ENCODE measurements at places on chromosomes 4 and X. TPM values are rescaled to one million over a fixed set of nuclear protein-coding genes. Genes with fewer than 3 reads are reported as not detected.

DNA sequence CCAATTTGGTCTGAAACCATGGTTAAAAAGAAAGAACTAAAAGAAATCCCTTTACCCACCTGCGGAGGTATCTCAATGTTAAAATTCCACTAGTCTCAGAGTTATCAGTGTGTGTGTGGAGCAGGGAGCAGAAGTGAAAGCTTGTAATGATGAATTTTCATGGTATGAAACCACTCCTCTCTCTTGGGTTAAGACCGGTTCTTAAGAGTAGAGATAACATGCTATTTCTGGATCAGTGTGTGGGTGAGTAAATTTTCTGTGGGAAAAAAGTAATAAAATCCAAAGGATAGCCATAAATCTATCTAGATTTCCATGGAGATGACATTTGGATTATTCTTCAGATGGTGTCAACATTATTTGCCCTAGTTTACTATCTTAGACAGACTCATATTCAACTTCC, 3.2 kb downstream of the FGF13 start:
- no peak for DNase-seq

Gene ZCCHC12
- total RNA-seq = not detected

Gene TRAM1L1
- 2.6 TPM for total RNA-seq

- DNase-seq = peak; percentile 47
Measured at GRCh38 chr4:85842540-85842939, 367.6 kb downstream of the ARHGAP24 start.

Gene MPC1L
- total RNA-seq = not detected

GRCh38 chr4:17072483-17072882, 174.0 kb upstream of the LDB2 start:
- DNase-seq = peak; percentile 65

- peak; percentile 54 for DNase-seq
Measured at GRCh38 chr4:110091434-110092140, 106.8 kb downstream of the ELOVL6 start.

GRCh38 chr4:5890063-5890727, 2.7 kb downstream of the CRMP1 start:
- DNase-seq = no peak
